ENCODE measurements at places on chromosomes 7 and 10.

DNA sequence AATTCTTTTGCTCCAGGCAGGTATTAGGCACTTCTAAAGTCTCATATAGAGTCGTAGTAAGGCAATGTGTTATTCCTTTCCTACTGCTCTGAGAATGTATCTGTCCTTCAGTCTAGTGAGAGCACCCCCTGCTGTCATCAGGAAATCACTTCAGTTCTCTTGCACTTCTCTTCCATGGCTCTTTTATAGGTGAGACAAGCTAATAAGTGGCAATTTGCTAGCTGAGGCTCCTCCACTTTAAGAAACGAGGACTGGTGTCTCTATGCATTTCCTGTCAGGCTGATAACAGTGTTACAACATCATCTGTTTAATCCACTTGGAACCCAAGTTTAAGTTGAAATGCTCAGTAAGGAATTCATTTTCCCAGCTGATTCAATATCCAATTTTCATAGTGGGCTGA, 350.6 kb downstream of the TFEC start:
- no peak for DNase-seq

DNA sequence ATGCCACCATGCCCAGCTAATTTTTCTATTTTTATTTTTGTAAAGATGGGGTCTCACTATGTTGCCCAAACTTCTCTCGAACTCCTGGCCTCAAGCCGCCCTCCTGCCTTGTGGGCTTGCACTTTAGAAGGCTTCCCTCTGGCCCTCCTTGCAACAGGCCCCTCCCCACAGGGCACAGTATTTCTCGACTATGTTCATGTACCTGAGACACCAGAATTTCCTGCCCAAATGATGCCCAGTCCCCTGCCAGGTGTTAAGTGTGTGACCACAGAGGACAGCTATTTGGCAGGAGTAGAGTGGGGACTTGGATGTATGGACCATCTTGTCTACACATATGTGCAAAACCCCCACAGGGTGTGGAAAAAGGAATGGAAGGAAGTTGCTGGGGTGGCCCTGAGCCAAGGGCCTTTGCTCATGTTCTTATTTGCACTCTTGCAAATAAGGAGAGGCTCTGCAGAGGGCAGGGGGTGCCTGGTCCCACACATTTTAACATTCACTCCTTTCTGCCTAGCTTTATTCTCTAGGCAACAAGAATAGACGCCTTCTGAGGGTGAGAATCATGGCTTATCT, 168.4 kb upstream of the PODXL start:
- no peak for DNase-seq

DNA sequence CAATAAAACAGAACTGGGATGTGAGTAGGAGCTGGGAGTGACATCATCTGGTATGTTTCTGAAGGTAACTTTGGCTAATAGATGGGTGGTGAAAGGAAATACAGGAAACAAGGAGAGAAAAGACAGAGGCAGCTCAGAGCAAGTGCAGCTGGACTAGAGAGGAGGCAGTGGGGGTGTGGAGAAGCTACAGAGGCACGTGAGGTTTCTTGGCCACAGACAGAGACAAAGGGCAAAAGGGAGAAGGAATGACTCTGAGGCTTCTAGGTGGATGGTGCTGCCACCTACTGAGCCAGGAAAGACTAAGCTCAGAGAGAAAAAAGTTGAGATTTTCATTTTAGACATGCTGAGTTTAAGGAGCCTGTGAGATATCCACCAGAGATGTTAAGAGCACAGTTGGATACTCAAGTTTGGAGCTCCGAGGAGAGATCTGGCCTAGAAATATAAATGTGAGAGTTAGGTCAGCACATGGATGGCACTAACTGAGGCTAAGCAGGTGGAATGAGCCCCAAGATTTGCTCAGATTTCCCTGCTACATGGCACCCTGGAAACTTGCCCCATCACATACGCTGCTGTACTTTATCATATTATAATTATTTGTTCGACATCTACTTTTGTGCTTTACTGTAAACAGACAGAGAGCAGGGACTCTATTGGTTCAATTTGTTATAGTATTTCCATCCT, 293.0 kb upstream of the IMMP2L start:
- no peak for DNase-seq

- no peak for DNase-seq
Observed at GRCh38 chr10:62655337-62655994, 149.1 kb upstream of the ADO start.

DNA sequence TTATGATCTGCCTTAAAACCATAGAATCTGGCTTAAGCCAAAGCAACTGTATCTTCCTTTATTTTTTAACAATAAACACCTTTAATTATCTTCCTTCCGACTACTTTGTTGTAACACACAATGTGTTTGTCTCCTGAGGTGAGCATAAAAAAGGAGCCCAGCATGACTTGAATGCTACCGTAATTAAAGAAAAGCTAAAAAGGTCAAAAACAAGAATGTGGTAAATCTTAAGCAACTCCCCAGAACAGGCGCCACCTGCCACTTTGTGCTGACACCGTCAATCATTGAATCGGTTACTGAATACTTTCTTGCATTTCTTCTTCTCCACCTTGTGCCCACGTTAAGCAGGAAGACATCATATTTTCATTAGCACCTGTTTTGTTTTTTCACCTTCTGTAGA, 569.9 kb upstream of the C7orf33 start:
- no peak for DNase-seq

- DNase-seq = no peak
Observed at GRCh38 chr10:128137877-128138276, 11.7 kb upstream of the MKI67 start.

GRCh38 chr7:49264530-49264929, 340.2 kb downstream of the CDC14C start:
- DNase-seq = no peak

DNA sequence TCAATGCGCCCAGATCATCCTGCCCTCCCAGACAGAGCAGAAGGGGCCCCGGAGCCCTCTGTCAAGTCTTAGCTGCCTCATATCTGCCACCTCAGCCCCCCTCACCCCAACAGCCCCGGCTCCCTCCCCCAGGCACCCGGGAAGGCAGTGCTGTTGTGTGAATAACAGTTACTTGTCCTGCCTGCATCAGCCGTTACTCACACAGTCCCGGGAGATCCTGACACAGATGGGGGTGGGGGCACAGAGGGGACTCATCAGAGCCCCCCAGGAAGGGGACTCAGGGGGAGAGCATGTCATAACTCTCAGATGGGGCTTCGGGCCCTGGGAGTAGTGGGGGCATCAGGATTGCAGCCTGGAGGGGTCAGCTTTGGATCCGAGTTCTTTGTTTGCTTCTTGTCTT, 12.4 kb upstream of the SERPINE1 start:
- DNase-seq = no peak

DNA sequence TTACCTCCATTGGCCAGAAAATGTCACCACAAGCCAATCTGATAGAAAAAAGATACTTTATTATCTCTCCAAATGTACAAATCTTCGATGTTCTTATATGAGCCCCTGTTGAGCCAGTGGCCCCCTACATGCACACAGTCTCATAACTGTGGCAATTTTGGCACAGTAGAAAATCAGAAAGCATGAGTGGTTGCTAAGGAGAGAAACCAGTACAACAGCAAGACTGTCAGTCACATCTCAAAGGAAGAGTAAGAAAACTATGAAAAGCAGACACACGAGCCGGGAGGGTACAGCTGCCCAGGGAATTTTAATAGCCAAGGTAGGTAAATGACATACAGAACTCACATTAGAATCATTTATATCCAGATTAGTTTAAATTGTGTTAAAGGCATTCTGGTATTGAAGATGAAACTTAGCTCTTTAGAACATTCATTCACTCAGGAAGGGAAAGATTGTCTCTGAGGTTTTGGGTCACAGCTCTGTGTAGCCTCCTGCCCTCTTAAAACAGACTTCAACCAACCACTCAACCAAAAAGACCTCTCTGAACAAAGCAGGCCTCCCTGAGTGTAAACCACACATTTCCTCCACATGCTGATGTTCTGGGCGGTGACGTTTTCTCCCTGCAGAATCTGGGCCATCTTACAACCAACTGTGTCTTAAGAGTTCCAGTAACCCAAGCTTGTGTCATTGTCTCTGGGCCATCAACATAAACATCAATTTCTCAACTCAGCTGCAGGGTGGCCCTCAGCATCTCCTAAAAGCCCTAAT, 80.8 kb upstream of the ADAM12 start:
- DNase-seq = no peak

DNA sequence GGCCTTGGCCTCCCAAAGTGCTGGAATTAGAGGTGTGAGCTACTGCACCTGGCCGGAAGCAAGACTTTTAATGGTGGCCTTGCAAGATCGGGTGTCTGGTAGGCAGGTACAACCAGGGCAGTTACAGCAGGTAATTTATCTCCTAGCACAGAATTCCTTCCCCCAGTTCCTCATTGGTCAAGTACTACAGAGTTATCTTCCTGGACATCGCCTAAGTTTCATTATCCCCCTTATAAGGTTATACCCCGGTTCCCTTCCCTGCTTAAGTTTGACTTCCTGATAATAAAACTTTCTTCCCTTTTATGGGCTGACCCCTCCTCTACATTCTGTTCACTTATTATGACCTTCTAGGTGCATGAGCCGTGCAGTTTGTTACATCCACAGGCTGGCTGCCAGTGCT, 19.0 kb upstream of the CYP3A43 start:
- DNase-seq = no peak

DNA sequence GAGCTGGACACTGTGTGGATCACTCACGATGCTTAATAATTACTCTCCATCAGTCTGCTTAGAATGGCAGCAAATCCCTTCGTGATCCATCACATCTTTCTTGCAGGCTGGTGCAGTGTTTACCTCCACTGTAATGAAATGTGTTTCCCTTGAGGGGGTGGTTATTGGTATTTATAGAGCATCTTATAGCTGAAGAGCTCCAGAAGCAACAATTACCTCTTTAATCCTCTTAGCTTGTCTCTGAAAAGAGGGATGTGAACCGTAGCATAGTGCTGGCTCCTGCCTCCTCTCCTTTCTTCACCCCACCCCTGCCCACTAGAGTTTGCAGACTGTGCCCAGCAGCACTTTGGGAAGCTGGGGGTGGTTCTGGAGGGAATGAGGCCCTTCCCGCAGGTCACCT, 132.6 kb downstream of the CAMK1D start:
- DNase-seq = no peak

DNA sequence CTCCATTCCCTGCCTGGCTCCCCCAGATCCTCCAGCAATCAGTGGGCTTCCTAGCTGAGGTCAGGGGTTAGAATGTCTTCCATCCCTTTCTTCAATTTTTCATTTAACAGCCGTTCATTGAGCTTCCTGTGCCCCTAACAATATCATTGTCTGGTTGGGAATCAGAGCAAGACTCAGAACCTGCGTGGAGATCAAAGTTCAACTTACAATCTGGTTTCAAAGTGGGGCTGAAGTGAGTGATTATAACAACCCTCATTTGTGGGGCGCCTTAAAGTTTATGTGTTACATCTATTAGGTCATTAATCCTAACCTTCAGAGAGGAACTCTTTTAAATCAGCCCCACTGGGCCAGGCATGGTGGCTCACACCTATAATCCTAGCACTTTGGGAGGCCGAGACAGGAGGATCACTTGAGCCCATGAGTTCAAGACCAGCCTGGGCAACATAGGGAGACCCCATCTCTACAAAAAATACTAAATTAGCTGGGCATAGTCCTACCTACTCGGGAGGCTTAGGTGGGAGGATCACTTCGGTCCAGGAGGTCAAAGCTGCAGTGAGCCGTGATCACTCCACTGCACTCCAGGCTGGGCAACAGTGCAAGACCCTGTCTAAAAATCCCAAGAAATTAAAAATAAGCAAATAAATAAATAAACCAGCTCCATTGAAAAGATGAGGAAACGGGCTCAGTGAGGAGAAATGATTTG, 45.4 kb upstream of the SLF2 start:
- no peak for DNase-seq

DNA sequence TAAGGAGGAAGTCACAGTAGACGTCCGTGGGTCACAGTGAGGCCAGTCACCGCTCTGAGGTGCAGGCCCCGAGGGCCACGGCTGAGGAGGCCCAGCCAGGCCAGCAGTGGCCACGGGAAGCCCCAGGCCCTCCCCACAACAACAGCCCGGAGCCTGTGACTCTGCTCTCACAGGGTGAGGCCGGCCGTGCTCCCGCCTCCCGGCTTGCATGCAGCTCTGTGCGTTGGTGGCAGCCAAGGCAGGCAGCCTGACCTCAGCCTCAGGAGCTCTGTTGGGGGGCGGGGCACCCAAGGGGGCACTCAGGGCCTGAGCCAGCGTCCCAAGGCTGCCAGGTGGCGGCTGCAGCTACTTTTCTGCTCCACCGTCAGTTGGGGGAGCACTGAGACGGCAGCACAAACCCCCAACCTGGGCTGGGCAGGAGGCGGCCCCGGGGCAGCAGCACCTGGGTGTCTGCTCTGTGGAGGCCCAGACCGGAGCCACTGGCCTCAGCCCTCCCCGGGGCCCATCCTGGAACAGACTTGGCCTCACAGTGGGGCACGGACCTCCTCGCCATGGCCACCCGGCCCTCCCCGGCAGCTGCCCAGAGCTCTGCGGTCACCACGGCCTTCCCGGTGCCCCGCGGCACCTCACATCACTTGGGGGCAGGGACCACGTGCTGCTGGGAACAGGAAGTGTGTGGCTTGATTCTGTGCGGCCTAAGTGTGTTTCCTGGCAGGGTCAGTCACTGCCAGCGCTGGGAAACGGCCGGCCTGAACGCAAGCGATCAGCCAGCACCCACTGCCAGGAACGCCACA, 13.3 kb downstream of the CYP2W1 start:
- no peak for DNase-seq

- DNase-seq = no peak
Observed at GRCh38 chr10:32437334-32437733, 8.6 kb upstream of the CCDC7 start.

- no peak for DNase-seq
Observed at GRCh38 chr7:70052691-70053090, 454.4 kb downstream of the AUTS2 start.

- no peak for DNase-seq
Observed at GRCh38 chr10:126235091-126235978, 152.9 kb downstream of the ADAM12 start.

GRCh38 chr7:113349339-113349738, 231.0 kb upstream of the SMIM30 start:
- no peak for DNase-seq

All from NCI-H2029 treated with DMSO at 0.1 percent for 48 hours (cell line).